ENCODE measurements at places on chromosomes 11 and 22.

- DNase-seq = no peak
Measured at GRCh38 chr11:1532606-1533341, 39.3 kb downstream of the DUSP8 start.

DNA sequence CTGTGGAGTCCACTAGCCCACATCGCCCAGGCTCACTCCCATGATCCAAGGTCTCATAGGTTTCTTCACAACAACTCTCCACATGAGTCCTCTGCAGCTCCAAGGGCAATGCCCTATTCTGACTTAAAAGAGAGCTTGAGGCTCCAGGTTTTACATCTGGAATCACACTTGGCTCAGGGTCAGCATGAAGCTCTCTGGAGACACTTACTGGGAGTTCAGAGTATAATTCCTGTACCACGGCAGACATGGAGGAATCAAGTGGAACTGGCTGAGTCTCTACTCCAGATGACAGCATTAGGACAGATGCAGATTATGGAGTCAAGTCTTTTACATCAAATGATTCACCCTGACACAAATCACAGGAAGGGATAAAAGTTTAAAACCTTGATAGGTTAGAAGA, 11.4 kb downstream of the PRR14L start:
- DNase-seq = no peak

GRCh38 chr11:100469835-100470234, 217.3 kb upstream of the ARHGAP42 start:
- DNase-seq = no peak

GRCh38 chr11:133065847-133066485, 466.3 kb downstream of the OPCML start:
- no peak for DNase-seq

GRCh38 chr11:65593518-65594414, 1.8 kb downstream of the KCNK7 start:
- DNase-seq = no peak

DNA sequence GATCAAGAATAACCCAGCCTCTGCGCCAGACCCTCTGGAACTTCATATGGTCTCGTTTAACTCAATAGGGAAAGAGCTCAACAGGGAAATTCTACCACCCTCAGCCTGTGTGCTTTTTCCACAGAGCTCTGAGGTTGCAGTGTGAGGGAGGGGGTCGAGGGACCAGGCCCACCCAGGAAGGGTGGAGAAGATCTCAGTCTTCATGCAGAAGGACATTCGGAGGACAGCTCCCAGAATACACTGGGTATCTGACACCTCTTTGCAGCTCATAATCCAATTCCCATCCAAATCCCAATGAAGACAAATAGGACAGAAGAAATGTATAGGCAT, 56.6 kb downstream of the ST14 start:
- DNase-seq = no peak

DNA sequence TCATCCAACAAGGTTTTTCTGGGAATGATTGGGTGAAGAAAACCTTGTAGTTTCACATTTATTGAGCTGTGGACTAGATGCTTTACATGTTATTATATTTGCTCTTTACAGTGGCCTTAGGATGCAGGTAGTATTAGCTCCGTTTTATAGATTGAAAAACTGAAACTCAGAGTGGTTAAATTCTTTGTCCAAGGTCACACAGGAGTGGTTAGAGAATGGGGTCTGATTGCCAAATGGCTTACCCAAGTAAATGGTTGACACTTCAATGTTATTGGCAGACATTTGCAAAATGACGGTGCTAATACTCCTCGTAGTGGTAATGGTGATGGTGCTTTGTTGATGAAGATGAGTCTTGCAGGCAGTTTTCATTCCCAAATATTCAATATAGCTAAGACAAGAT, 2.2 kb downstream of the GTPBP1 start:
- no peak for DNase-seq

- DNase-seq = no peak
Measured at GRCh38 chr11:77421041-77421723, 52.7 kb downstream of the PAK1 start.

GRCh38 chr11:62888406-62888805, 7.7 kb downstream of the SLC3A2 start:
- no peak for DNase-seq

GRCh38 chr11:63880403-63880790, 36.6 kb downstream of the RCOR2 start:
- no peak for DNase-seq

DNA sequence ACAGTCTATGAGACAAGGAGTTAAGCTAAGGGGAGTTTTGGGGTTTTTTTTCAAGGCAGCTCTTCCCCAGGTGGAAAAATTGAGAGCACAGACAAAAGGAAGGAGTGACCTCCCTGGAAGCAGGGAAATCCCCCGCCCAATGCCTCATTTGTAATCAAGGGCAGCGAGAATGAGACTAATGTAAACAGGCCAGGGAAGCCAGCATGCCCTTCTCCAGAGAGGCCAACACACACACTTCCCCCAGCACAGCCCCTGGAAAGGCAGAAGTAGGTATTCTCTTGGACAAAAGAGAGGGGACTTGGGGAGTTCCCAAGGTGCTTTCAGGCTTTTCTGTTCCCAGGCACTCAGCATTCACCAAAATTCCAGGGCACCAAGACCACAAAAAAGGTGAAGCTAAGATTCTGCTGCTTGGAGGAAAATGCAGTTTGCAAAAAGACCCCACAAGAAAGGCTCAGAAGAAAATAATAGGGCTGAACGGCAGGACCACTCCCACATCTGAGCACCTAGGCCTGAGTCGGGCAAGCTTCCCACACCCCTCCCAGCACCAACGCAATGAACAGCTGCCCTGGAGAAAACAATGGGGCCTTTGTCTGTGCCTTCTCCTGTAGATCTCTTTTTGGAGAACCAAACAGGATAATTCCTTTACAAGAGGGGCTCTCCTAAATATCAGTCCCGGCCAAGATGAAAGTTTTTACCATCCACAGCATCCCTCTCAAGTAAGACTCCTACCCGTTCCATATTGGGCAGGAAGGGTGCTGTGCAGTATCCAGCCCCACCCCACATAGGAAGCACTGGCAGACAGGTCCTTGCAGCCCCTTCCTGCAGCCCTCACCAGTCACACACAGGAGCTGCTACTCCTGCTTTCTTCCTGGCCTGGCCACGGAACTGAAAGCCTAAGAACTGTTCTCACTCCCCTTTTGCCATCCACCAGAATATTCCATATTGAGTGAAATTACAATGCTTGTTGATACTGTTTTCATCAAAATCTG, 70.7 kb upstream of the AKIP1 start:
- DNase-seq = no peak

DNA sequence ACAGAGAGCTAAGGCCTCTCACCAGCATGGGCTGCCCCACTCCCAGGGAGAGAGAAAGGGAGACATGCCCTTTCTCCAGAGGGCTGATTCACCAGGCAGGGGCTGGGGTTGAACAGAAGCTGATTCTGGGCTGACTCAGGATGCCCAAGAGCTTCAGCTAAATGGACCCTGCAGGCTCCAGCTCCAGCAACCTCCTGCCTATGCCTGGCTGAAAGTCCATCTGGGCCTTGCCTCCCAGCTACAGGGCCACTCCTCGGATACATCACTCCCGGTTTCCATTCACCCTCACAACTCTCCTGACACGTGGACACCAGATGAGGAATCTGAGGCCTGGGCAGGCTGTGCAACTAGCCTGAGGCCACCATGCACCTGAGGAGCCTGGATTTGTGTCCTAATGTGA, 215.5 kb downstream of the BUD13 start:
- DNase-seq = no peak

DNA sequence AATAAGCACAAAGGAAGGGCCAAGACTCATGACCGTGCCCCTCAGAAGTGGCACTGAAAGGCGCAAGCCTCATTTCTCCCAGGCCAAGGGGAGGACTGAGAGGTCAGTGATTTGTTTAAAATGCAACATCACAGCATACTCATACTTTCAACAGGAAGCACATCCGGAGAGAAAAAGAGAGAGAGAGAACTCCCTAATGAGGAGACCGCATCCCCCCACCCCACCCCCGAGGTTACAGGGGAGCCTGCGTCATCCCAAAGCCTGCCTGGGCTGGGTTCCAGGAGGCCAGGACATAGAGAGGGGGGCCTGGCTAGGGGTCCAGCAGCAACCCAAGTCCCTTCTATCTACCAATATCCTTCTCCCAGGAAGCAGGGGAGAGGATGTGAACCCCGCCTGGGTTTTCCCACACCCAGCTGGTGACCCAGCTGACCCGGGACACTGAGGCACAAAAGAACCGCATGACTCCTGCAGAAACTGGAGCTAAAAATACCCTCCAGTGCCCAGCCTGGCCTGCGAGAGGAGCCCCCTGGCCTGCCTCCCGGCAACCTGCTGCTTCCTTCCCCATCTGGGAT, 3.8 kb downstream of the CSNK1E start:
- DNase-seq = no peak

- no peak for DNase-seq
Measured at GRCh38 chr11:30914143-30914762, 328.1 kb upstream of the MPPED2 start.

- no peak for DNase-seq
Measured at GRCh38 chr11:134686460-134687061, 274.5 kb upstream of the B3GAT1 start.

GRCh38 chr11:81658722-81659121, 1074.9 kb downstream of the FAM181B start:
- no peak for DNase-seq

- DNase-seq = no peak
Measured at GRCh38 chr11:112226831-112227401, 688 bp downstream of the PTS start.

DNA sequence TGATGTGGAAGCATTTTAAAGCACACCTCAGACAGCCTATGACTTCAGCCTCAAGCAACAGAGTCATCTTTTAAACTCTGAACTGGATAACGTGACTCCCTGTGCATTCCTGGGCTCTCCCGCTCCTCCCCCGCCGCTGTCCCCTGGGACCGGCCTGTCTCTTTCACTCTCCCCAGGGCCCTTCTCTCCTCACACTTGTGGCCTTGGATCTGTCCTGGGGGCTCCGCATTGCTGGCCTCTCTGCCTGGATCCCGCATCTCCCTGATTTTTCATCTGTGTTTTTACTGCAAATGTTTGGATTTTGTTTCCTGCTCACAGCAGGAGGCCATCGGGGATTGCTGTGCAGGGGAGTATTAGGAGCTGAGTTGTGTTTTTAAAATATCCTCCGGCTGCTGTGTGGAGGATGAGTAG, 15.4 kb downstream of the C11orf24 start:
- no peak for DNase-seq

DNA sequence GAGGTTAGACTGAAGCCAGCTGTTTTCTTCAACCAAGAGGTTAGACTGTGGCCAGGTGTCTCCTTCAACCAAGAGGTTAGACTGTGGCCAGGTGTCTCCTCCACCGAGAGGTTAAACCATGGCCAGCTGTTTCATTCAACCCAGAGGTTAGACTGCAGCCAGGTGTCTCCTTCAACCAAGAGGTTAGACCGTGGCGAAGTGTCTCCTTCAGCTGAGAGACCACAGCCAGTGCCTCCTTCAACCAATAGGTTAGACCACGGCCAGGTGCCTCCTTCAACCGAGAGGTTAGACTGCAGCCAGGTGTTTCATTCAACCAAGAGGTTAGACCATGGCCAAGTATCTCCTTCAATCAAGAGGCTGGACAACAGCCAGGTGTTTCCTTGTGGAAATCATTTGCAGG, 498.1 kb downstream of the TBC1D22A start:
- no peak for DNase-seq

DNA sequence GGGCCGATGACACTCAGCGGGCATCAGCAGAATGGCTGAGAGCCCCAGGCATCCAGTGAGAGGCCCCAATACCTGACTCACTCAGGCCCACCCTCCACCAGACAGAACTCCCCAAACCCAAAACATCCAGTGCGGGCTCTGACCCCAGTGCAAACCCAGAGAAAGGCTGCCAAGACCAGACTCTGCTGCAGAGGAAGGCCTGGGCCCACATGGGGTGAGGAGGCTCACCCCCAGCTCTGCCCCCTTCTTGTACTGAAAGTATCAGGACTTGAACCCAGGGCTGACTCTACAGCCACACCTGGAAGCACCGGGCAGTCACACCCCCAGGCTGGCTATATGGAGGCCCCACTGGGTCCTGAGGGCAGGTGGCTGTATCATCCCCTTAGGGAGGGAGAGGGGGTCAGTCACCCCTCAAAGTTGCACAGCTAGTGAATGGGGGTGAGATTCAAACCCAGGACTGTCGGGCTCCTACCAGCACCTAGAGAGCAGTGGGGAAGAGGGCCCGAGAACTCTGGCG, 49.3 kb downstream of the IGLL1 start:
- DNase-seq = no peak

DNA sequence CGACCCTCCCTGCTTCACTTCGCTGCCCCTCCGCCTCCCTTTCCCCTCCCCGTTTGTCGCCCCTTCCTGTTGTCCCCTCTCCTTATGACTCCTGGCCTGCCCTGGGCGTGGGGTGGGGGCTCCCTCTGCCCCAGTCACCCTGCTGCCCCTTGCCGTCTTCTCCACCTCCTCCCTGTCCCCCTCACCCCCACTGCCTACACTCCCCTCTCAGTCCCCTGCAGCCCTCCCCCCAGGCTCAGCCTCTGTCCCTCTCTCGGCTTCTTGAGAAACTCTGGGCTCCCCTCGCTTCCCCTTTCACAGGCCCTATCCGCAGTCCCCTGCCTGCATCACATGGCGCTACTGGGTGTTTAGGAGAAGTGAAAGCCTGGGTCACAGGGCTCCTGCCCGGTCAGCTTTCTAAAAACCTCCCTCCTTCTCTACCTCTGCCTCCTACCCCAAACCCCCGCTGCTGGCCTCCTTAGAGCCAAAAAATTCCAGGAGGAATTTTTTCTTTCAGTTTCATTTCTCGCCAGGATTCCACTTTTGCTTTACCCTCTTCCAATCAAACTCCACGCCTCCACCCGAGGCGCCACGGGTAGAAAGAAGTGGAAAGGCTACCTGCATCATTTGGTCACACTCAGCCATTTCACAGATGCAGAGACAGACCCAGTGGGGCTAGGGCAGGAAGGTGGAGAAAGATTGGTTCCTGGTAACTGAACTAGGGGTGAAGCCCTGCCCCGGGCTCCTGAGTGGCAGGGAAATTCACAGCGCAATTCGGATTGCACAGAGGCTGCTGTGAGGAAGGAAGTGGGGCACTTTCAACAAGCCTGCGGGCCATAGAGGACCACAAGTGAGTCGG, at the start of gene SLC15A3:
SLC15A3 (minus strand) TSS at position 273 of the 838 bp plus-strand sequence. CDS start 625 bp downstream, outside the sequence.
- DNase-seq = no peak

DNA sequence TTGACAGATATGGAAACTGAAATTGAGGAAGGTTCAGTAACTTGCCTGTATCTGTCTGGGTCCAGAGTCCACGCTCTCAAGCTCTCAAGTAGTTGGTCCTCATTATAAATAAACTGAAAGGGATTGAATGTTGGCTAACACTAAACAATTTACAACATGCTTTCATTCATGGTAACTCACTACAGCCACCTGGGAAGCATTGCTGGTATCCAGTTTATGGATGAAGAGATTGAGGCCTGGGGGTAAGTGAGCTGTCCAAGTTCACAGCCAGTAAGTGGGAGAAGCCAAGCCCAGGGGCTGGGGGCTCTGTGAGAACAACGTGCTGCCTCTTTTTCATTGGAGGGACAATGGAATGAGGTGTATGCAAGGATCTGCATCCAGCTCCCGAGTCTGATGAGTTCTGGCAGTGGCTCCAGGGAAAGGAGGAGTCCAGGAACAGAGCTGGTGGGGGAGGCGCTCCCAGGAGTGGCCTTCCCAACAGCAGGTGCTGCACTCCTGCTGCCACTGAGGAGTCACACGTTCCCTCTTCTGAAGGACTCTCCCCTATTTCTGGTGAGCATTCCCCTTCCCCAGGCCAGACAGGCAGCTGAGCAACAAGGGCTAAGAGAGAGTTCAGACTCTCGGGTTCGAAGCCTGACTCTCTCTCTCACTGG, 175.8 kb downstream of the CSNK2A3 start:
- DNase-seq = no peak
